ENCODE measurements at places on chromosomes 12 and 14.

- DNase-seq, result no peak
Measured at GRCh38 chr12:75974323-75975187, 57.0 kb downstream of the PHLDA1 start.

DNA sequence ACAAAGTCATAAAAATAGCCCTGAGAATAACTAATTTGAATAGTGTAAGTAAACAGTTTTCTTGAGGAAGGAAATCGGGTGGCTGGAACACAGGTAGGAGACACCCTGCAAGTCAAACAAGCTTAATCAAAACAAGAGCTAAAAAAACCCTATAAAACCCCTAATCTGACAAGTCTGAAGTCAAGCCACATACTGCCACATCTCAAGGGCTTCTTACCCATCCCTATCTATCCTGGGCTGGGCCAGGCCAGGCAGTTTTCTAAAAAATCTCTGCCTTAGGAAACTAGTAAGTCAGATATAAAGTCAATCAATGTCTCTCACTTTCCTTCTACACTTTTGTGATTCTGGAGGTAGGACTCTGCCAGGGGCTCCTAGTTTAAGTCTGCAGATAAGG lies 15.3 kb downstream of the UBE2N start:
- no peak for DNase-seq

DNA sequence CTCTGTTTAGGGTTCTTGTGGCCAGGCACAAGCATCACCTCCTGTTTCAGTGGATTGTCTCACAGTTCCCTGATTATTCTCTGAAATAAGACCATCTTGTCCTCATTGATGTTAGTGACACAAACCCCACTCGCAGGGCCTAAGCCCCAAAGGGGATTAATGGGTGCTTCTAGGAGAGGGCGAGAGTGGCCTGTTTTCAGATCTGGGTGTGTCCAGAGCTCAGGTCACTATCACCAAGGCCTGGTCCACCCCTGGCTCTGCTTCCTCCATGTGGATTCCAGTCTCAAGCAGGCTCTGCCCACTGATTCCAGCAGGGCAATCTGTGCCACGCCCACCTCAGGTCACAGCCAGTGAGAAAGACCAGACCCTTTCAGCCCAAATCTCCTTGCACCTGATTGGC lies 361.9 kb downstream of the ADGRD1 start:
- DNase-seq, result no peak

- DNase-seq, result peak; percentile 71
Measured at GRCh38 chr14:53516261-53516774, 363.2 kb upstream of the DDHD1 start.

- no peak for DNase-seq
Measured at GRCh38 chr12:113477171-113477841, 5.6 kb upstream of the LHX5 start.

GRCh38 chr12:85392508-85392907 lies 112.5 kb downstream of the ALX1 start:
- no peak for DNase-seq
